WTC11 (cell line): ENCODE measurements at places on chromosomes 12 and 14. TPM values are rescaled to one million over a fixed set of nuclear protein-coding genes. Genes with fewer than 3 reads are reported as not detected.

DNA sequence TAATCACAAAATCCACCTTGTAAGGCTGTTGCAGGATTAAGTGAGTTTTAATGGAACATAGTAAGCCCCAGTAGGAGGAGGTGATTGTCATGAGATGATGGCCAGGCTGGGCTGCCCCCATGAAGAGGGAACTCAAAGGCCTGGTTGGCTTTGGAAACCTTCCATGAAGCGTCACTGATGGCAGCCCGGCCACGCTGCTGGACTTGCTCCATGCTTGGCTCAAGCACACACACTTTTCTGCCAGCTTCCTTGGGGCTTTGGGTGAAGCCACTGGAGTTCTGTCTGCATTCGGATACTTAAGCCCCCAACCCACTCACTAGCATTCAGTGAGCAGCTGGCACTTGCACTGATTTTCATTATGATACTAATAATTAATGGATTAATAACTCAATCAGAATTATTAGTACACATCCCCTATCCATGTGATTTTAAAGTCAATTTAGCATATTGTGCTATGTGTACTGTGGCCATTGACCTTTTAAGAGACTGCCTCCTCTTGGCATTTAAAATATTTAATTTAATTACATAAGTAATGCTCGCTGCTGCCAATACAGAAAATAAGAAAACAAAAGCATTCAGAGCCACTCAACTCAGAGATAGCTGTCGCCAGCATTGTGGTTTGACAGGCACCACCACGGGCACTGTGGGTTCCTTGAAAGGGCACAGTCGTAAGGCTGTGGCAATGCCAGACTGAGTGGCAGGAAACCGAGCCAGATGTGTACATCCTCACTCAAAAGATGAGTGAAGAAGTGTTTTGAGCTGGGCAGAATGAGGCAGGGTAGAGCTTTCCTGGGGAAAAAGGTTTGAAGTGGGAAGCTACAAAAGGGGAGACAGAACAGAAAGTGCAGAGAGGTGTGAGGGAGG lies 15.9 kb downstream of the KRT85 start:
- no peak overlapping the region for H3K4me3 ChIP-seq
- H3K27me3 ChIP-seq: no peaks in the 10 kb centered on the region
- H3K27ac ChIP-seq: no peak overlapping the region
- no peak for DNase-seq

The SYNE2 gene
- total RNA-seq: 69.8 to 71.1 TPM (median 70.5 TPM) in 3 replicates

DNA sequence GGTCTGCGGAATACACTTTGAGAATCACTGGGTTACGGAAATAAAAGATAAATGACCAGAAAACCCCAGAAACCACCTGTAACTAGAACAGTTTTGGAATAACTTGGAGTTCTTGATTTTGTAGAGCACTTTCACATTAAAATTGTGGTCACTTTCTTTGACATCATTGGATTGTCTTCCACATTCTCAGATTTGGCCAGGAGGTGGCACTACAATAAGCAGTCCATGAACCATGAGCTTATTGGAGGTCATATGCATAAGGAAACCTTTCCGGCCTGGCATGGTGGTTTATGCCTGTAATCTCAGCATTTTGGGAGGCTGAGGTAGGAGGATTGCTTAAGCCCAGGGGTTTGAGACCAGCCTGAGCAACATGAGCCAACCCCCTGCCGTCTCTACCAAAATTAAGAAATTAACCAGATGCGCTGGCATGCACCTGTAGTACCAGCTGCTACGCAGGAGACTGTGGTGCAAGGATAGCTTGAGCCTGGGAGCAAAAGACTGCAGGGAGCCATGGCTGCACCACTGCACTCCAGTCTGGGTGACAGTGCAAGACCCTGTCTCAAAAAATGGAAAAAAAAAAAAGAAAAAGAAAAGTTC lies 107.7 kb upstream of the CAND1 start:
- H3K27ac ChIP-seq: no peak overlapping the region
- DNase-seq: peak; percentile 43
- 0 out of 2 replicates have a peak, but pooled peaks cover 2% of the 10 kb centered on the region for H3K4me1 ChIP-seq
- H3K36me3 ChIP-seq: no peaks in the 10 kb centered on the region

The IL26 gene
- not detected in 3 replicates for total RNA-seq

DNA sequence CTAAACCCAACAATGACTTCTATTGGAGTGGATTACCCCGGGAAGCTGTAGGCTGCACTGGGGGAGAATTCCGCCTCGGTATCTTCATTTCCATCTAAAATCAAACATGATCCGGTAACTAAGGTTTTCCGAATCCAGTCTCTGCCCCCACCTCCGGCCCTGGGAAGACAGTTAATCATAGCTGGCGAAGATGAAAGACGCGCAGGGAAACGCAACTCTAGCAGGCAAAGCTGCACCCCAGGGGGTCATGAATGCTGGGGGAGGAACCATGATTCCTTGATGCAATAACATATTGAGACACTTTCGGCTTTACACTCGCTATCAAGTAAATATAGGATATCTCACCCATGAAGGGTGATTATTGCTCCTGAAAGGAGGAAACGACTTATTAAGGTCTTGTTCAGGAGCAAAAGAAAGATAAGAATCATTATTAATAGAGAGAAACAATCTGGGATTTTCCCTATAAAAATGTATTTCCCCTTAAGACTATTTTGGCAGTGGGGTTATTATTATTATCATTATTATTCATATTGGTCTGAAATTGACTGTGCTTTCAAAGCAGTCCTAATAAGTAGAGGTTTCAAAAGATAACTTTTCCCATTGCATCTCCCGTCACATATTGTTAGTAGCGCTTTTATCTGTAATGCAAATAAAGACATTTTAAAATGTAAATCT lies 614.9 kb downstream of the VRK1 start:
- DNase-seq: peak; percentile 64
- no peak overlapping the region for H3K27ac ChIP-seq
- H3K4me1 ChIP-seq: peaks cover 32% of the 10 kb centered on the region

GRCh38 chr12:84038242-84038641 lies 874.4 kb downstream of the SLC6A15 start:
- H3K27me3 ChIP-seq: peaks cover 21% of the 10 kb centered on the region
- peaks cover 4% of the 10 kb centered on the region for H3K36me3 ChIP-seq
- peaks cover 11% of the 10 kb centered on the region for H3K4me1 ChIP-seq
- peak; percentile 30 for DNase-seq

The MOAP1 gene
- total RNA-seq: 16.7 to 18.1 TPM (median 17.2 TPM) in 3 replicates

- peaks cover 7% of the 10 kb centered on the region for H3K4me1 ChIP-seq
- no peak within 1 kb of the TSS for H3K27ac ChIP-seq
- H3K27me3 ChIP-seq: peaks cover 29% of the 10 kb centered on the region
- no peaks in the 10 kb centered on the region for H3K36me3 ChIP-seq
- no peak within 1 kb of the TSS for H3K4me3 ChIP-seq
Observed at GRCh38 chr14:24508155-24508840, at the start of gene CMA1. TSS of gene CMA1 (minus strand) at chr14:24508265. CDS start at chr14:24508235, 30 bp downstream.

The RNASE2 gene
- total RNA-seq: not detected in 3 replicates

GRCh38 chr12:131114942-131115584 lies 161.4 kb downstream of the ADGRD1 start:
- H3K4me1 ChIP-seq: peaks cover 13% of the 10 kb centered on the region
- H3K27ac ChIP-seq: no peak overlapping the region
- no peaks in the 10 kb centered on the region for H3K36me3 ChIP-seq
- 0 out of 2 replicates have a peak, but pooled peaks cover 4% of the 10 kb centered on the region for H3K27me3 ChIP-seq

DNA sequence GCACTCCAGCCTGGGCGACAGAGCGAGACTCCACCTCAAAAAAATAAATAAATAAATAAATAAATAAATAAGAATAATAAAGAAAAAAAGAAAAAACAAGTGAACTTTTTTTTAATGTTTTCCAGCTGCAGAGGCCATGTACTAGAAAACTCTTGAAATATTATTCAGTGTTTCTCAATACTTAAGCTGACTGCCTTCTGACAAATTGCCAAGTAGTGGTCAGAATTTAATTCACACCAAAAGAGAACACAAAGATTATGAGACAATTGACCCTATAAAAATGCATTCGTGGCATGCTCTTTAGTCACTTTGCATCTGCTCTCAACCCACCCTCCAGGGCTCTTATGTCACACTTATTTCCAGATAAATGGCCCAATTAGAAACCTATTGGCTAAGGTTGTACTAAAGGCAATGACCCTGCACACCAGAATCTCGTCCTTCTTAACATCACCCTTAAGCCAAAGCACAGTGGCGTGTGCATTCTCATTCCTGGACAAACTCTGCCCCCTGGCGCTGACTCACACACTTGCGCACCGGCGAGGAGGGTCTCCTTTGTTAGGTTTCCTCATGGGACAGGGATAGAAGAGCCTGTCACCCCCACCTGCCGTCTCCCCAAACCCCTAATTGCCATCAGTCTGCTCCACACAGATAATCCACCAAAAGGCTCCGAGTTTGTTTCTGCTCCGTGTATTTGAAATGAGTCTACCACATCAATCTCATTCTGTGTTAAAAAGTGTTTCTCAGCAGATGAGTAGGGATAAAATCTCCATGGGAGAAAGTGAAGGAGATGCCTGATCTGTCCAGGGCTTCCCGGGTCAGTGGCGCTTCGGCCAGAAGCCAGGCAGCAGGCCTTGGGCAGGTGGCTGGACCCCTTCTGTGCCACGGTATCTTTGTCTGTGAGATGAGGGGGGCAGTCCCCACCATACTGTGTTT lies 73.1 kb upstream of the CEP83 start:
- H3K27ac ChIP-seq: no peak overlapping the region
- H3K4me1 ChIP-seq: peaks cover 9% of the 10 kb centered on the region; the same call in 1 of the 2 replicates
- H3K4me3 ChIP-seq: no peak overlapping the region
- peak; percentile 88 for DNase-seq

The SLC15A5 gene
- not detected in 3 replicates for total RNA-seq

The GPD1 gene
- total RNA-seq: 0.39 to 0.77 TPM (median 0.62 TPM) in 3 replicates

- peaks cover 48% of the 10 kb centered on the region for H3K36me3 ChIP-seq
- no peak overlapping the region for H3K4me3 ChIP-seq
- H3K27ac ChIP-seq: no peak overlapping the region
Observed at GRCh38 chr12:128819293-128820144, 4.2 kb downstream of the SLC15A4 start.

The KRT2 gene
- total RNA-seq: not detected in 3 replicates

GRCh38 chr14:66293533-66294105 lies 192.6 kb upstream of the CCDC196 start:
- H3K4me3 ChIP-seq: no peak overlapping the region
- no peak for DNase-seq
- H3K4me1 ChIP-seq: no peaks in the 10 kb centered on the region
- H3K27ac ChIP-seq: no peak overlapping the region
- no peaks in the 10 kb centered on the region; the same call in 1 of the 2 replicates for H3K36me3 ChIP-seq

DNA sequence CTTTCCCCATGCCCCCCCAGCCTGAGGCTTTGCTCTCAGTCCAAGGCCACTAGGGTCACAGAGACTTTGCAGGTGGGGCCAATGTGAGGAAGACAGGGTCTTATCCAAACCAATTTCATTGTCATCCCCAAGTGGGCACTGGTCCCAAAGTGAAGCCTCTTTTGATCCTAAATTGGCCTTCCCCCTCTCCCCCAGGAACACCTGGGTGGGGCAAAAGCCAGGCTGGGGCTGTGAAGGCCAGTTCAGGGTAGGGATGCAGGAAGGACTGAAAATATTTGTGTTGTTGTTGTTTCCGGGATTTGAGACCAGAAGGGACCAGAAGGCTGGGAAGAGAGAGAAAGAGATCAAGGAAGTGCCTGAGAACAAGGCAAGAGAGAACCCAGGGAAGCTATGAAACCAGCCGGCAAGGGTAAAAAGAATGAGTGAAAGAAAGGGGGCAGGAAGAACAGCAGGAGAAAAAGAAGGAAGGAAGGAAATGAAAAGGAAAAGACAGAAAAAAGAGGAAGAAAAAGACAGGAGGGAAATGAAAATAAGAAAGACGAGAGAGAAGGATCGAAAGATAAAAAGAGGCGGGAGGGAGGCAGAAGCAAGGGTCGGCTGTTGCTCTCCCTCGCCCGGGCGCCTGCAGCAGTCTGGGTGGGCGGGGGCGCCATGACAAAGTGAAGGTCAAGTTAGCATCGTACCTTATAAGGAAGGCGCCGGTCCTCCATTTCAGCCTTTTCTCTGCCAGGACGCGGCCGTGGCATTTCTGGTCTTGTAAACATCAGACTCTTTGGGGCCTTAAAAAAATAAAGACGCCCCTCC lies 7.4 kb upstream of the HOXC11 start:
- H3K27ac ChIP-seq: no peak overlapping the region
- peak overlapping the region; percentile 7 for H3K4me3 ChIP-seq
- H3K4me1 ChIP-seq: peaks cover 20% of the 10 kb centered on the region

The NDRG2 gene
- 28.5 to 32.2 TPM (median 30.1 TPM) in 3 replicates for total RNA-seq

GRCh38 chr14:92500491-92500941 lies 13.1 kb upstream of the RIN3 start:
- H3K36me3 ChIP-seq: no peaks in the 10 kb centered on the region
- no peak overlapping the region for H3K27ac ChIP-seq
- DNase-seq: no peak
- no peak overlapping the region for H3K4me3 ChIP-seq

DNA sequence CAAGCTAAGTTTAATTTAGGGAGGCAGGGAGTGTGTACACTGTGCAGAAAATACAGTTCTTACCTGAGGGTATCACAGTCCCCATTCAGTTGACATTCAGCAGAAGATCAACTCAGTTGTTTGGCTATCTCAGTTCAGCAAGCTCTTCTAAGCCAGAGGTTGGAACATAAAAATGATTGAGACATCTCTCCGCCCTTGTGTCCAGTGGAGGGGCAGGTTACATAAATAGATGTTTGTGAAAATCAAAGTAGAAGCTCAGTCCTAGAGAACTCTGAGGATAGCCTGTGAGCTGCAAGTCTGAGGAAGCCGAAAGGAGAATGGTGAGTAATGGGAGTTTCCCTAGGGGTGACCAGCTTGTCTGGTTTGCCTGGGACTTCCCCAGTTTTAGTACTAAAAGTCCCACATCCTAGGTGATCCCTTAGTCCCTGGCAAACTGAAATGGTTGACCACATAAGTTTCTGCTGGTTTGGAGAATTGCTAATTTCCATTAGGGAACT lies 251.4 kb upstream of the ATP2B1 start:
- peaks cover 7% of the 10 kb centered on the region for H3K4me1 ChIP-seq
- H3K27me3 ChIP-seq: no peaks in the 10 kb centered on the region
- no peaks in the 10 kb centered on the region for H3K36me3 ChIP-seq
- H3K4me3 ChIP-seq: no peak overlapping the region

DNA sequence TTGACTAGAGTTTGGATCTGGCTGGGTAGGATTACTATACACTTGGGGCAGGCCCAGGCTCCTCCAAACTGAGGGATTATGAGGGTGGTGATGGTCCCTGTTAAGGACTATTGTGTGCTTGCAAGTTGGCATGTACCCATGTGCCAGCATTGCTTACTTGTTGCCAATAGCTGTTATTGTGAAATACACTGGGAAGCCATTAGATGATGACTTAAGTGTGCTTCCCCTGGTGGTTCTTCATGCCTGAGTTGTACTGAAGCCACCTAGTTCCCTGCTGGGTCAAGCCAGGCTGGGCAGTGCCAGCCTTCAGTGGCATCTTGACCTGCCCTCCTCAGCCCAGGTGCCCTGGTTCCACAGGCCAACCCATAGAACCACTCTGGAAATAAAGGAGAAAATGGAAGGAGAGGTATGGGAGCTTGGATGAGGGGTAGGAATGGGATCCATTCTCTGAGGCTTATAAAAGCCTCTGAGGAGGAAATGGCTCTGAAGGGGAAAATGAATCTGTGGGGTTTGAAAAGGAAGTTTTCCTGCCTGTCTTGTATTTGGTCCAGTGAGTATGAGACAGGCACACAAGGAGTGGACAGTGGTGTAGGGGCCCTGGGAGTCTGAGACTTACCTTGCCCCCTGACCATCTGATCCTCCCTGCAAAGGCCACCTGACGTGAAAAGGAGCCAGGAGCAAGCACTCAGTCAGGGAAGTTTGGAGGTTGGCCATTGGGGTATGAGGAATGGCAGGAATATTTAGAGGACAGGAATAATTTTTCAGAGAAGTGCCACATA lies 724 bp downstream of the LTB4R start:
- no peak overlapping the region for H3K27ac ChIP-seq
- no peak for DNase-seq
- H3K4me3 ChIP-seq: peak overlapping the region; percentile 47; the same call in 1 of the 2 replicates
- H3K36me3 ChIP-seq: peaks cover 5% of the 10 kb centered on the region
- H3K27me3 ChIP-seq: peaks cover 51% of the 10 kb centered on the region
- H3K4me1 ChIP-seq: peaks cover 15% of the 10 kb centered on the region
